ENCODE measurements at places on chromosomes 12 and 14. TPM values are rescaled to one million over a fixed set of nuclear protein-coding genes. Genes with fewer than 3 reads are reported as not detected.

TSHR gene
- total RNA-seq, result 0.32 TPM

DNA sequence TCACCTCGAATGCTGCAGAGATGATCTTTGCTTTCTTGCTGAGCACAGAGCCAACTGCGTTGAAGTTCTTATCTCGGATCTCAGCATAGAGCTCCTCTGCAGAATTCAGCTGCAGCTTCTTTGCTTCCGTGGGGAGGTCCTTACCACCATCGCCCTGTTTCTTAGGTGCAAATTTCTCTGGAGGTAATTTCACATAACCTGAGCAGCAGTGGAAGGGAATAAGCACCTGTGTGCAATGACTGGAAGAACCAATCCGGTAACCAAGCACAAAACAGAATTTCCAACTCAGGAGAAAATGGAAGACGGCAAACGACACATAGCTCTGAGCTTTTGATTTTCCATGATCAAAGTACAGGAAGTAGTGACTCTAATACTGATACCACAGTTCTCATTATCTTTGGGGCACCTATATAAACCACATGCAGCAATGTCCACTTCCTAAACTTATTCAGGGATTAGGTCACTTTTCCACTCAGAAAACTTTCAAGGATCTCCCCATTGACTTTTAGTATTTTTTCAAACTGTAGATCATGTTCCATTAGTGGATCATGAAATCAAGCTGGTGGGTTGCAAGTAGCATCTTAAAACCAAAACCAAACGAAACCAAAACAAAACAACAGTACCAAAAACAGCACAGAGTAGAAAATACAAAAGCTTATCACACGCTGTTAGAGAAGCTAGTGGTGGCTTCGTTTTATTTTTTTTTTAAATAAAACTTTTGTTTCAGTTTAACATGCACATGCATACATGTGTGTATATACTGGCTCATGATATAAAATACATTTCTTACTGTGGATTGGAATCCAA lies 18.9 kb upstream of the DIABLO start:
- H3K36me3 ChIP-seq, result peaks cover 14% of the 10 kb centered on the region
- H3K27ac ChIP-seq, result no peak overlapping the region
- H3K27me3 ChIP-seq, result no peaks in the 10 kb centered on the region
- no peaks in the 10 kb centered on the region for H3K4me1 ChIP-seq
- H3K4me3 ChIP-seq, result no peak overlapping the region

GRCh38 chr12:90253674-90254181 lies 545.1 kb upstream of the ATP2B1 start:
- H3K4me1 ChIP-seq, result no peaks in the 10 kb centered on the region
- H3K36me3 ChIP-seq, result no peaks in the 10 kb centered on the region
- no peak overlapping the region for H3K27ac ChIP-seq
- H3K27me3 ChIP-seq, result no peaks in the 10 kb centered on the region

- peaks cover 55% of the 10 kb centered on the region for H3K36me3 ChIP-seq
- H3K4me1 ChIP-seq, result no peaks in the 10 kb centered on the region
- H3K27ac ChIP-seq, result no peak overlapping the region
- DNase-seq, result peak; percentile 58
These were observed 18.1 kb downstream of the RFC5 start for GRCh38 chr12:118034429-118035189.

DNA sequence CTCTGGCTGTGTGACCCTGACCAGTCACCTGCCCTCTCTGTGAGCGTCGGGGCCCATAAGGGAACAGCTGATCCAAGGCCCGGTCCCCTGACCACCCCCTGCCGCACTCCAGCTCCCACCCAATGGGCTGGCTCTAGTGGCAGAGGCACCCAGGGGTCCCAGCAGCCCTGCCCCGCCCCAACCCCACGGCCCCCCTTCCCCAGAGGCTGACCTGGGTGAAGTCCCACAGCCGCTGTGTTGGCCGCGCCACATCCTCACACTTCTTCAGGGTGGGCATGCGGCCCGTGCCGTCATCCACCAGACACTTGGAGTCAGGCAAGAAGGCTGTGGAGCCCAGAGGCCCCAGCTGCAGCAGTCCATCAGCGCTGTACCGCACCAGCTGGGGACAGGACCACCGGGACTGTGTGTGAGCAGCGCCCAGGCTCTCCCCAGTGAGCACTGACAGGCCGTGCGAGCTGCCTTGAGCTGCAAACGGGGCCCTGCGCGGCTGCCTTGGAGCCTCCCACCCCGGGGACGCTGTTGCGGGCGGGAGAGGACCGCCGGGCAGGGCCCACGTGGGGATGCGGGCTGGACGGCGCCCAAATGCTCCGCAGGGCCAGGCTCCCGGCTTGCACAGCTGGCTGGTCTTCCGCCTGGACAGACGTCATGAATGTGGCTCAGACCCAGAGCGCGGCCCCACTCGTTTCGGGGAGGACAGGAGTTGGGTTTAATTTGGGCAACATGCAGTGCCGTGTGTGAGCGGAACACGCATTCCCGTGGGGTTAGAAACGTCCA lies 53.5 kb downstream of the NOC4L start:
- H3K27ac ChIP-seq, result no peak overlapping the region
- no peaks in the 10 kb centered on the region for H3K27me3 ChIP-seq
- no peaks in the 10 kb centered on the region for H3K4me1 ChIP-seq
- DNase-seq, result no peak

DNA sequence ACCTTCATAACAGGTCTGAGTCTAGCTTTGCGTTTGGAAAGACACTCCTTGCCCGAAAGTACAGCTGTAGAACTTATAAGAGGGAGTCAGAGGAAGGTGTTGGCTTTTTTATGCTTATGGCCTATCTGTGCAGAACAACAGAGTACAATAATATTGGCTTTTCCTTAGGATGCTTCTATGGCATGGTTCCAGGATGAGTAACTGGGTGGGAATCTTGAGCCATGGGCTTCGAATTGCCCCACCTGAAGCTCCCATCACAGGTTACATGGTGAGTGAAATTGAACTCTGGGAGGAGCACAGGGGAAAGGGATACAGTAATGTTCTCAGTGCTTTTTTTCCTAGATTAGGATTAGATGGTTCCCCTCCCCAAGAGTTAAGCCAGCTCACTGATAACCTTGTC lies 13.0 kb downstream of the PARP2 start:
- no peaks in the 10 kb centered on the region for H3K4me1 ChIP-seq
- H3K36me3 ChIP-seq, result peaks cover 53% of the 10 kb centered on the region
- DNase-seq, result no peak
- no peak overlapping the region for H3K4me3 ChIP-seq
- H3K27ac ChIP-seq, result no peak overlapping the region
